Stimulated activated CD4-positive, alpha-beta T cell treated with anti-CD3 and anti-CD28 coated beads, Interleukin-1b, Interleukin-23, amount 100 ng/mL, for 1 hour (primary cell): ENCODE measurements at places on chromosomes 1 and 21.

- no peak for DNase-seq
These were observed 708 bp upstream of the ZNF362 start for GRCh38 chr1:33255347-33256220.

DNA sequence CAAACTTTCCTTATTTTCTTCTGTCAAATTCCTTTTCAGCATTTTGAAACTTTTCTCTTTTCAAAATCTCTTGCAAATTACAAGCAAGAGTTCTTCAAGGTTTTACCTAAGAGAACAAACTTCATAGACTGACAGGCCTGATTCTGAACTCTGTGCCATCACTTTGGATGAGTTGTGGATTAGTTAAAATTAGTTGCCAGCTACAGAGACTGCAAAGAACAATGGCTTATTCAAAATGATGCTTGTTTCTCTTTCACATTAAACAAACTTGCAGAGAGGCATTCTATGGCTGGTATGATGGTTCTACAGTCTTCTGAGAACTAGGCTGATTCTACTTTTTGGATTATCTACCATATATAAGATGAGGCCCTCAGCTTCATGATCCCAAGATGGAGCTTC, 3.8 kb downstream of the LRRC8B start:
- no peak for DNase-seq

- no peak for DNase-seq
These were observed 46.8 kb upstream of the TARDBP start for GRCh38 chr1:10965546-10966226.

- DNase-seq, result no peak
These were observed 38.9 kb downstream of the SYT2 start for GRCh38 chr1:202671399-202671798.

DNA sequence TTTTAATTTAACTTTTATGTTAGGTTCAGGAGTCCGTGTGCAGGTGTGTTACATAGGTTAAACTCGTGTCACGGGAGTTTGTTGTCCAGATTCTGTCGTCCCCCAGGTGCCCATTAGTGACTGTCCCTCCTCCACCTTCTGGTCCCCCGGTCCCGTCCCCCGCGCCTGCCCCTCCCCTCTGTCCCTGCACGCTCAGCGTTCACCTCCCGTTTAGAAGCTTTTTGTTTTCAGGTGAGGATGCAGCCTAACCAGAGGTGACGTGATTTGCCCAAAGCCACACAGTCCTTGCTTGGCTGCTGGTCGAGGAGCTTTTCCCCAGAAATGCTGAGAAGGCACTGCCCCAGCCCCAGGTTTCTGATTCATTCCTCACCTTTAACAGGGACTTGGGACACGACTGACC, 844 bp downstream of the C1orf146 start:
- no peak for DNase-seq

DNA sequence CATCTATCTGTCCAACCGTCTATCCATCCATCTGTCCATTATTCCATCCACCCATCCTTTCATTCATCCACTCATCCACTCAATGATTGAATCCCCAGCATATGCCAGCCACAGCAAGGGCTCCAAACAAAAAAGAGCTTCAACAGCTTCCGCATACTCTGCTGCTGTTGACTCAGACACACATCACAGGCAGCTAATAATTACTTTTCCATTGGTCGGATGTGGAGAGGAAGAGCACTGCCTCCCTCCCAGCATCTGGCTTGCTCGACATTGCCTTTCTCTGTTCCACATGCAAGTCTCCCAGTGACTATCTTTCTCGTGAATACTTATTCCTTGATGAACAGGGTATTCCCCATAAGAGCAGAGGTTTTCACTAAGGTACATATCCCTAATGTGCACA, 176.5 kb downstream of the HIVEP3 start:
- DNase-seq, result no peak

DNA sequence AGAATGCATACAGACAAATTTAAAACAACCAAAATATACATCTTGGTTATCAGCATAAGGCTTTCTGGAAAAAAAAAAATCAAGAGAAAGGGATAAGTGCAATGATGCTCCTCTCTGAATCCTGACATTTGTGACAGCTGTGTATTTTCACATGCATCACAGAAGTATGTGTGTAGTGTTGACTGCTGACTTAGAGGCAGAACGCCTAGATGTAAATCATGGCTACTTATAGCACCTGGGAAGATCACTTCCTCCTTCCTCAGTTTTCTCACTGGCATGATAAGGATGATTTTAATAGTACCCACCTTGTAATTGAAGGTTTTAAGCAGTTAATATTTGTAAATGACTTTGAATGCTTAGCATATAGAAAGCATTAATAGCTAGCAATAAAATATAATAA, 112.5 kb downstream of the MRPL39 start:
- no peak for DNase-seq

- no peak for DNase-seq
These were observed 782 bp upstream of the TSTD1 start for GRCh38 chr1:161039546-161039945.

DNA sequence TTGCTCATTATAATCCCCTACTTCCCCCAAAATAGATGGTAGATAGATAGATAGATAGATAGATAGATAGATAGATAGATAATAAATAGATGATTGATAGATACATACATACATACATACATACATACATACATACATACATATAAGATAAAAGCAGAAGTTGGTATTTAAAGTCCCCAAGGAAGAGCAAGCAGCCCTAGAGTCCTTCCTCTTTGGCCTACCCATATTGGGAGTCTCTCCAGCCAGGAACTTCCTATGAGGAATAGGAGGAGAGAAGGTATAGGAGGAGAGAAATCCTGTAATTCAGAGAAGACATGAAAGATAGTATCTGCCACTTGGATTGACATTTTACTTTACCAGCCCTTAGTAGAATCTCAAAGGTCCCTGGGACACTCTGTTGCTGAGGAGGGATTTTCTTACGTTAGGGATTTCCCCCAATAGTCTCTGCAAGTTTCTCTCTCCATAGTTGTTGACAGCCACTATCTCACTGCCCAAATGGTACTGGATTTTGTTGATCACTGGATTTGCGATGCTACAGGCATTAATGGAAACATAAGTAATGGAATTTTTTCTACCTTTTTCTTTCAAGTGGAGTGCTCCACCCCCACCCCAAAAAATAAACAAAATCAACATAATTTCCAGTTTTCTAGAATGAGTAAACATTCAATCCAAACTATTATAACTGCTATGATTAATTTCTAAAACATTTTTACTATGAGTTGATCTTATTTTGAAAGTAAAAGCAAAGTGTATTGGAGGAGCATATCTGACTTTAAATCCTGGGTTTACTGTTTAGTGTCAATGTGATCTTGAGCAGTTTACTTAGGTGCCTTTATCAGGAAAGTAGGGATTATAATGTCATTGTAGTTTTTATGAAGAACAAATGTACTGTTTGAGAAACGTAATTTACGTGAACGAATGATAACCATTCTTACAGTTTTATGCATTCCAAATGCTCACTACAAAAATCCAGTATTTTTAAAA, 93.2 kb upstream of the TNFSF4 start:
- DNase-seq, result no peak

DNA sequence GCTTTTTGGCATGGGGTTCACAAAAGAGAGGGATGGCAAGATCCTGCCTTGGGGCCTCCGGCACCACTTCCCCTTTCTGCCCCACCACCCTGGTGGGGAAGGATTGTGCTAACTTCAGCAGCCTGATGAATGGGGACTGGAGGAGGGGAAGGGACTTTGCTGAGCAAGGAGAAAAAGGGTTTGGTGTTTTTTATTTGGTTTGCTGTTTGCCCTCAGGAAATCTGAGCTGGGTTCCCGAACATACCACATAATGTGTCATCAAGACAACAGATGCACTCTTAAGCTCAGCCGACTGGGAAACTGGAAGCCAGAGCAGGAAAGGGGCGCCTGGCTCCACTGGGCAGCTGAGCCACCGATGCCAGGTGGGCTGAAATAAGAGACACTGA, 19.8 kb downstream of the OLFML2B start:
- no peak for DNase-seq

DNA sequence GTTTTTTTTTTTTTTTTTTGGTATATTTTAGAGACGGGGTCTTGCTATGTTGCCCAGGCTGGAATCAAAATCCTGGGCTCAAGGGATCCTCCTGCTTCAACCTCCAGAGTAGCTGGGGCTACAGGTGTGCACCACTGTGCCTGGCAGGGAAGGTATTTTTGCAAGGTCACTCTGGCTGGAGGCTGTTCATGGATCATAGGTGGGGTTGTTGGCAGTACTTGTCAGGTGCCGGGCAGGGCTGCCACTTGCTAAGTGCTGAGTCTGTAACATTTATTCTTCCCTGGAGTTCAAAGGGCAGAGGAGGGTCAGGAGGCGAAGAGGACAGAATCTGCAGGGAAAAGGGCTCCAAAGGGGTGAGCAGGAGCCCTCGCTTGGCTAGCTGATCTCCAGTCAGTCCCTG, 24.1 kb downstream of the A3GALT2 start:
- DNase-seq, result no peak

- DNase-seq, result no peak
These were observed 131.2 kb downstream of the TRABD2B start for GRCh38 chr1:47865881-47866535.

GRCh38 chr1:210185063-210185462, 47.5 kb upstream of the SERTAD4 start:
- DNase-seq, result no peak

GRCh38 chr1:20485527-20486456, at the start of gene CAMK2N1:
Gene CAMK2N1 (minus strand): TSS chr1:20486210. CDS start chr1:20485379, 831 bp downstream.
- no peak for DNase-seq

DNA sequence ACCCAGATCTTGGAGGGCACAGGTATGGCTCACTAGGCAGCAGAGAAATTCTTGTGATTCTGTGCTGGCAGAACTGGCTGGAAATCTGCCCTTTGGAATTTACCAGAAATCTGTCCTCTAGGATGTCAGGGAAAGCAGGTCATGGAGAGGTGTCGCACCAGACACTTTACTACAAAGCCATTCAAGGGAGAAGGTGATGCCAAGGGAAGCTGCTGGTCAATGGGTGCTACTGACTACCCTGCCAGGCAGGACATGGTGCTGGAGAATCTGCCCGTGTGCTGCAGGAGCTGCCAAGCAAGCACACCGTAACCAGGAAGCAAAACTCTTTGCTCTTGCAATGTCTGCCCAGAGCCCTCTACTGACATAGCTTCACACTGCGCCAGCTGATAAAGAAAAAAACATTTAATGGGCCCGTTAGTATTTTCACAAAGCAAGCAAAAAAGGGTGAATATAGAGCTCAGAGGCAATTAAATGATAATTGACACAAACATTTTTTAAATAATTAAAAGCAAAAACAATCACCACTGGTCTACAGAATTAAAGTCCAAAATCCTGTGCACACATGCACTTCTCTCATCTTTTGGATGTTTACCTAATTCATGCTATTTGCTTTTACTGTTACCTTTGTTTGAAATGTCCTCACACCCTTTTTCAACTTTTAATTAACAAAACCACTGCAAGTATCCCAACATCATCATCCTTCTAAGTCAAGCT, 7.2 kb upstream of the FBXO28 start:
- DNase-seq, result no peak

- no peak for DNase-seq
These were observed 16.9 kb downstream of the CRB1 start for GRCh38 chr1:197284966-197285365.

DNA sequence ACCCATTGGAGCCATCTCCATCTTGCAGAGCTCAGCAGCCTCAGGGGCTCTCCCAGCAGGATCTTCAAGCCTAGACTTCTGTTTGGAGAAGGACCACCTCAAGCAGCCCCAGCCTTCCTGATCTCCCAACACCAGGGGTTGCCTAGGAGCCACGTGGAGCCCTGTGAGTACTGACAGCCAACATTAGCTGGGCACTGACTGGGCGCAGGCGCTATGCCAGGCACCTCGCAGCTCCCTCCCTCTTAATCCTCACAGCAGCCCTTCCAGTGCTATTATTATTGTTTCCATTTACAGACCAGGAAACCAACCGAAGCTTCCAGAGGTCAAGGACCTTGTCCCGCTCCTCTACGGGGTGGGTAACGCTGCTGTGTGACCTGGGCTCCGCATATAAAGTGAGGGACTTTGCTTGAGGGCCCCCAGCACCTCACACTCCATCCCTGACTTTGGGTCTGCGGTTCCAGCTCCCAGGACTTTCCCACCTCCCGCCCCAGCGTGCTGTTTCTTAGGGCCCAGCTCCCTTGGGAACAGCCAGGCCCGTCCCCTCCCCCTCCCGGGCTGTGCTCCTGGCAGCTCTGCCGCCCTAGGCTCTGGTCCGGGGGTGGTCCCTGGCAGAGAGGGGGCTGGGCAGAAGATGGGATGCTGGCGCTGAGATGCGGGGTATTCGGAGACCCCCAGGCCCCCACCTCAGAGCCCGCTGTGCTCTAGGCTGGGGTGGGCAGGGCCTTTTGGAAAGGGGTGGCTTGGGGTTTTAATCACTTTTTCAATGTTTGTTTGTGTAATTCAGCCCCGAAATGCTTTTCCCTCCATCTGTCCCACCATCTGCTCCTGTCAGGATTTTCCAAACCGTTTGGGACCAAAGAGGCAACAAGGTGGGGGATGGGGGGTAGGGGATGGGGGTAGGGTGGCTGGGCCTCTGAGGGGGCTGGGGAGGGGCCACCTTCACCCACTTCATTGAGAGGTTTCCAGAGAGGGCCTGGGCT, 4.1 kb upstream of the HPCA start:
- no peak for DNase-seq

- DNase-seq, result no peak
These were observed 9.2 kb upstream of the OR2B11 start for GRCh38 chr1:247467129-247467528.

DNA sequence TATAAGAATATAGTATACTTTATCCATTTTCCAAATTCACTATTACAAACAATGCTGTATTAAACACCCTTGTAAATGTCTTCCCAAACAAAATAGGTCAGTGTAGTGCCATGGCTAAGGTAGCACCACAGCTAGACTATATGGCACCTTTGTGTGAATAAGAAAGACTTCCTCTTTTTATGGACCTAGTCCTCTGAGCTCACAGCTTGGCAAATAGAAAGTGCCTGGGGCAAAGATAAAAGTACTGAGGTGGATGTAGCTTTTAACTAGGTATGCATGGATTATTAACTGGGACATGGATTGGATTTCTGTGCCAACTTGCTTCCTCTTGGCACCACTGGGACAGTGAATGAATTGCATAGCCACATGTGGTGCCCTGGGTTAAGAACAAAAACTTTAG, 25.0 kb downstream of the HRNR start:
- DNase-seq, result no peak

- no peak for DNase-seq
These were observed 64.5 kb downstream of the LRRC40 start for GRCh38 chr1:70140894-70141293.

DNA sequence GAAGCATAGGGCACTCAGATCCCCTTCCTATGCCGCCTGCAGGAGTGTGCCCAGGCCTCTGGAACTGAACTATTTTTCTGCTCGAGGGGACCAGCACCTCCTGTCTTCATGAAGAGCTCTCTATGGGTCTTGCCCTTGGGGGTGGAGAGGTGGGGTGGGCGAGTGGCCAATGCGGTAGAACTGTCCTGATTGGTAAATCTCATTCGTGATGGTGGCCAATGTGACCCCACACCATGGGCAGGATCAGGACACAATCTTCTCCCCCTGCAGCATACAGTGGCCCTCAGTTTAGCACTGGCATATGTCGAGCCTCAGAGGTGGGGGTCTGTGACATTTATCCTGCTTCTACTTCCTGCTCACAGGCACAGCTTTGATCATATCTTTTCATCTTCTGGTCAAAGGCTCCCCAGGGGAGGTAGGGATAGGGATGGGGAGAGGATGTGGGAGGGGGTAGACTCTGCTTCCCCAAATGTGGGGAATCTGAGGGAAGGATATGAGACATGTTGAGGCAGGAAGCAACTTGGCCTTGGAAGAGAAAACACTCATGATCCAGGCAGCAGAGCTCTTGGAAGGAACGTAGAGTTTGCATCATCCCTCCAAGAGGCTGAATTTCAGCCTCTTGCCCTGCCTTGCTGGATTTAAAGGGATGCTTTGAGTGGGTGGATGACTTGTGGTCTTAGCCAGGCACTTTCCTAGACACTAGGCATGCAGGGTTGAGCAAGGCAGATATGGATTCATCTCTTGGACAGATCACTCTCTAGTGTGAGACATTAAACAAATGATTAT, 81.8 kb downstream of the LAMC2 start:
- no peak for DNase-seq
